ENCODE measurements at places on chromosomes 6 and 20.
A peak's percentile ranks its signal among the peaks of the same experiment; 100 is the strongest.

DNA sequence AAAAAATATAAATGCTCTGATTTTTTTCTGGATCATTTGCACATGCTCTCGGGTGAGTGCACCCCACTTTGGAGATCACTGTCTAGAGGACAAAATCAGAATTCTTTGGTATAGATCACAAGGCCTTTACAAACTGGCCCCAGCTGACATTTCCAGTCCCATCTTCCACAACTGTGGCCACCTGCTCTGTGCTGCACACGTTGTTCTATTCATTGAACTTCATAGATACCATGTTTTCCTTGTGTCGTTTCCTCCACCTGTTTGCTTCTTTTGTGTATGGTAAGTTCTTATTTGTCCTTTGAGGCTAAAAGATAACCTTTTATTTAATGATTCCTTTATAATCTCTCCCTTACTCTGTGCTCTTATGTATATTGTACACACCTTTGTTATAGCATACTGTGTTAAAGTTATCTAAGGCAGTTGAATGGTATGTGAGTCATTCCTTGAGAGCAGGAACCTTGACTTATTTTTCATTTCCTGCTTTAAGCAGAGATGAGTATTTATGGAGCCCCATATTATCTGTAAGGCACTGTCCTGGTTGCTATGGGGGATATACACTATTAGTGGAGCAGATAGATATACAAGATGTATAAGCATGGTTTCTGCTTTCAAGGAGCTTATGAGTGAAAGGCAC is 12.0 kb upstream of the SLC17A5 start:
- no peak for DNase-seq

- DNase-seq: no peak
Observed at GRCh38 chr6:135985471-135985870, 134.0 kb downstream of the PDE7B start.

- no peak for DNase-seq
Observed at GRCh38 chr20:37011147-37011546, 59.6 kb upstream of the SAMHD1 start.

- no peak for DNase-seq
Observed at GRCh38 chr6:89979481-89980119, 85.3 kb downstream of the GJA10 start.

DNA sequence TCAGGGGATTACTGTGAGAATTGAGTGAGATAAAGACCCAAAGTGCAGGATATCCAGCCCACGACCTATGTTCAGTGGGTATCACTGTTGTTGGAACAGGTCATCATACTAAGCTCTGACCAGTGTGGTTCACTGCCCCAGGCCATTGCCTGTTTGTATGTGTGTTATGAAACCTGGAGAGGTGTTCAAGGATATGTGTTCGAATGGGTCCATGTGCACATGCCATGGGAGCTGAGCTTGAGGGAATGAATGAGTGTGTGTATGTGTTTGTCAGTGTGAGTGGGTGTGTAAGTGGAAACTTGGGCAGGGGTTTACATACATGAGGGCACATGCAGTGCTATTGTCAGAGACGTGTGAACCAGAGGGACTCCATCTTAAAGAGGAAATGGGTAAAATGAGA is 17.7 kb upstream of the AHCY start:
- DNase-seq: no peak

- DNase-seq: no peak
Observed at GRCh38 chr6:116530436-116530835, 15.0 kb downstream of the TRAPPC3L start.

DNA sequence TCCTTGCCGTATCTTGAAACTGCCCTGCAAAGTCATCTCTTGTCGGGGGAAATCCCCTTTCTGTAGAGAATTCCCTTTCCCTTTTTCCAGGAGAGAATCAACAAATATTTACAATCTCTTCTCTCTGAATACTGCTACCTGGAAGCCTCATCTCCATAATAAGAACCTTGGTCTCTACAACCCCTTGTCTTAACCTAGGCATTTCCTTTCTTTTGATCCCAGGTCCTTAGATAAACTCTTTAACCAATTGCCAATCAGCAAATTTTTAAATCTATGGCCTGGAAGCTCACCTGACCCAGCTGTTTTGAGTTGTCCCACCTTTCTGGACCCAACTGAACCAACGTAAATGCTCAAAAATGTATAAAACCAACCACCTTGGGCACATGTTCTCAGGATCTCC is 30.6 kb upstream of the SEC63 start:
- no peak for DNase-seq

DNA sequence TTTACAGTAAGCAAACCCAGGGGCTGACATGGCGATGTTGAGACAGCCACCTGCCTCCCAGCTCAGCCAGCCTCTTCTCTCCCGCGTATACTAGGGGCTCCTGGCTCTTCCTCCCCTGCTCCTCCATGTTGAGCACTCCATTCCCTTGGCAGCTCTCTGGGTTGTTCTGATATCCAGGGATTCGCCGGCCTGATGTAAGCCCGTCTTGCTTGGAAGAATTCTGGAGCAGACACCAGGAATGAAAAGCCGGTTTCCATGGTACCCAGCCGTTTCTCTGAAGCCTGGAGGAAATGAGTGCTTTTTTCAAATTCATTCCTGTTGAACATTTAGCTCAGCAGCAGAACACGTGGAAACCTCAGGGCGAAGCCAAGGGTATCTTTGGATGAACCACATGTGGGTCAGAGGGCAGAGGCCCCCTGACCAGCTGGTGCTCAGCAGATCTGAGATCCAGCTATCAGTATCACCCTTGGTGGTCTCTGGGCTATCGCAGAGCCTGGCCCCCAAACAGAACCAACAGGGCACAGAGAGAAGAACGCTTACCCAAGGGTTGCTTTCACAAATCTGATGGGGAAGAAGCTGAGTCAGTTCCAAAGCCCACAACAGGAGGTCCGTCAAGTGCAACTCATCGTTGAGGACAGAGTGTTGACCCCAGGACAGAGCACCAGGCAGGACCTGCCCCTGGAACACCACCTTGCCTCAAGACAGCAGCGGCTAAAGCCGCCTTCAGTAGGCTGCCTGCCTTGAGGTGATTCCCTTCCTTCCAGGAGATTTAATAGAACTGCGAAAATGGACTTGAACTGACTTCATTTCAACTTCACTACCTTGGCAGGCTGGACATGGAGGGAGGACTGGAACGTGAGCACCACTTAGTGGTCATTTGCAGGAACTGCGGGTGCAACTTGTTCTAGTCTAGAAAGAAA is 96.1 kb upstream of the RIN2 start:
- peak; percentile 37 for DNase-seq

GRCh38 chr6:33315793-33316602 is 1.5 kb downstream of the ZBTB22 start:
- no peak for DNase-seq

GRCh38 chr6:43515808-43516207 is 918 bp downstream of the YIPF3 start:
- DNase-seq: no peak

DNA sequence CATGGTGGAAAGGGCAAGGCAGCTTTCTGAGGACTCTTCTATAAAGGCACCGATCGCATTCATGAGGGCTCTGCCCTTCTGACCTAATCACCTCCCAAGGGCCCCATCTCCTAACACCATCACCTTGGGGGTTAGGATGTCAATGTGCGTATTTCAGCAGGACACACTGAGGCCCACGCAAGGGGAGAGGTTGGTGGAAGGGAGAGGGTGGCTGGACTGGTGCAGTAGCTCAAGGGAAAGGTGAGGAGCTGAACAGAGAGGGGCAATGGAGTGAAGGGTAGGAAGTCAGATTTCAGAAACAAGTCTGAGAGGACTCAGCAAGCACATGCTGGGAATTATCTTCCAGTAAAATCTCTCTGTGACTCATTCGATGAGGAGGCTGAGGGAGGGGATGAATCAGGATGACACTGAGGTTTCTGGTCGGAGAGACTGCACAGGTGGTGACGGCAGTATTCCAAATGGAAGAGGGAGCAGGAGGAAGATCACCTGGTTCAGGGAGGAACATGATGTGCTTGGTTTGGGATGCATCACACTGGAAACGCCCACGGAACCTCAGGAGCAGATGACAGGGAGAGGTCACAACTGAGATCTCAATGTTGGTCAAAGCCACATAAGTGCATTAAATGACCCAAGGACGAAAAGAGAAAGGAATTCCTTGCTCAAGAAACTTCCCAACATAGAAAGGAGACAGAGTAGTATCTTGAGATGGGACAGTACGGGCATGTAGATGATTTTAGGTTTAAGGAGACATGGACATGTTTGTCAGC is 67.1 kb downstream of the TFAP2A start:
- DNase-seq: no peak

DNA sequence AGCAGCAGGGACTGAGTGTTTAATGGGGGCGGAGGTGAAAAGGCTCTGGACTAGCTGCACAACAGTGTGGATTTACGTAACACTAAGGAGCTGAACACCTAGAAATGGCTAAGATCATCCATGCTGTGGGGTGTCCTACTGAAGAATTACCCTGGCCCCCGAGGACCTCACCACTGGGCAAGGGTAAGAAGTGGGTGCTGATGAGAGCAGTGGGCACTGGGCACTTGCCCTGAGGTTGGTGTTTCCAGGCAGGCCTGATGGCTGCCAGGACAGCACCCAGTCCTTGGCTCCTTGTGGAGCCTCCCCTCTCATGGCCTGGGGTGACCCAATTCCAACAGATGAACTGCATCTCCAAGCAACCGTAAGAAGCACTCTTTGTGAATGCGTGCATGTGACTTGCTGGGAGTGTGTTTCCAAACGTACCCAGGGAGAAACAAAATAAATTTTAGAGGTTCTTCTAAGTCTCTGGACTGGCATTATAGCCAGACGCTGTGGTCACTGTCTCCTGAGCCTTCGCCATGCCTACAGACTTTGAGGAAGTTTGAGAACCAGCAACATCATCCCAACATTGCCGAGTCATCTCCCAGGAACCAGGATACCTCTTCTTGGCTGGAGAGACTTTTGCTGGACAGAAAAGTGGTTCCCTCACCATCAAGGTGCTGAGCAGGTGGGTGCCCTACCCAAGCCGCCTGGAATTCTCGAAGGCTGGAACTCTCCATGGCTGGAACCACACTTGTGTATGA is 245.9 kb downstream of the ERMARD start:
- no peak for DNase-seq

GRCh38 chr6:149194820-149195558 is 122.5 kb upstream of the TAB2 start:
- no peak for DNase-seq

- no peak for DNase-seq
Observed at GRCh38 chr6:90162648-90163387, 133.8 kb downstream of the BACH2 start.

GRCh38 chr20:59643615-59644061 is 39.3 kb downstream of the PHACTR3 start:
- no peak for DNase-seq

- no peak for DNase-seq
Observed at GRCh38 chr6:37477656-37478435, 21.8 kb downstream of the CCDC167 start.

DNA sequence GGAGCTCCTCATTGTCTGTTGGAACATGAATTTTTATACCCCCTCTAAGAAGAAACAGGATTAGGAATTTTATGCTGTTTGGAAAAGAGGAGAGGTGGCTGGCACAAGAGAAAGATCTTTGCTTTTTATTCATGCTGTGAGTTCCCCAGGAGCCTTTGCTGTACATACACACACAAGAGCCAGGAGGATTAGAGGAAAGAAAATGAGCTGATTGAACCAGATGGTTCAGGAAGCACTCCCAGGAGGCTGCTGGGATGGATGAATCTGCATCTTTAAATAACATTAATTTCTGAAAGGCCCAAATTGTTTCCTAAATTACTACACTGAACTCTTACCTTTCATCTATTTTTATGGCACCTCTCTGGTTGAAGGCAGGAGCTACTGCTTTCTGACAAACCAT is 20.1 kb upstream of the TCP11 start:
- DNase-seq: no peak

DNA sequence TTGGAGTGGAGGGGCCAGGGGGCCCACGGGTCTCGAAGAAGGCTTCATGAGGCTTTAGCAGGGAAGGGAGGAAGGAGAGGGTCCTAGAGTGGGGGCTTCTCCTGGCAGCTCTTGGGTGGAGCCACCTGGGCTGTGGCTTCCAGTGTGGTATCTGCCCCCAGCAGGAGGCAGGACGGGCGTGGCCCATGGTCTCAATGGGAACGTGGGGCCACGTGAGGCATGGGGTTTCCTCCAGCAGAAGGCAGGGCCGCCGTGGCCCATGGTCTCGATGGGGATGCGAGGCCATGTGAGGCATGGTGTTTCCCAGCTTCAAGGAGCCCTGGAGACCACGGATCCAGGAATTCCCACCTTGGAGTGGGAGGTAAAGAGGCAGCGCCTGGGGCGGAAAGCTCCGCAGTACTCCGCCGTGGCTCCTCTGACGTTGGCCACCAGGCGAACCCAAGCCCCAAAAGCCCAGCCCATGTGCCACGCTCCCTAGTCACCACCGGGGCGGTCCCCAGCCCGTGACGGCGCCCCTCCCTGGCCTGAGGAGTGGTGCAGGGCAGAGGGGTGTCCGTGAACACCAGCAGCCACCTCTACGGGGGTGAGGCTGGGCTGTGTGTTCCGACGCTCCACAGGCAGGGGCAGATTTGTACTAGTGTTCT is 62.0 kb upstream of the GATA5 start:
- no peak for DNase-seq

- no peak for DNase-seq
Observed at GRCh38 chr6:43081043-43081442, 4.9 kb downstream of the PTK7 start.

DNA sequence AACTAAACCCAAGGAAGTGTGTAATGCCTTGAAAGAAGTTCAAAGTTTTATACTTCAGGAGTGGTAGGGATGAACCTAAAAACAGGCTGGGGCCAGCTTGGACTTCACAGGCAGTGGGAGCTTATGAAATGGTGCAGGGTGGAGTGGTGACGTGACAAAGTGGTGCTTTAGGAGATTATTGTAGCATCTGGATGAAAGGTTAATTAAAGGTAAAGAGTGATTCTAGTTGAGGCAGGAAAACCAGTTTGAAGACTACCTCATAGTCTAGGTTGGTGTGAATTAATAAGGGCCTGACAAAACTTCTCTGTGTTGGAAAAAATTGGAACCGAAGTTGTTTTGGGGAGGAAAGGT is 30.5 kb upstream of the GMDS start:
- no peak for DNase-seq

DNA sequence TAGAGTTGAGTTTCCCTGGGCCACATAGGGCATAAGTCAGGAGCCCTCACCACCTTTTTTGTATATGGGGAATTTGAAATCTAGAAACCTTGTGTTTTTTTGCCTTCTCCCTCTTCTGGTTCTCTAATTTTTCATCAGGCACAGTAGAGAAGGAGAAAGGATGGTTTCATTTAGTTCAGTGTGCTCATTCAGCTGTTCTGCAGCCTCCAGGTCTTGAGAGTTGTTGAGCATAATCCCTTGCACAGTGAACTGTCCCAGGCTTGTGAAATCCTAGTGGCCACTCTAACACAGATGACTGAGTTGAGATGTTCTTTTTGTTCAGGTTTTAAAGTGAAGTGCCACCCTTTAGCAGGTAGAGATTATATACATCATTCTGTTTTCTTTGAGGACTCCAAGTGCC is 183.5 kb downstream of the CDKAL1 start:
- DNase-seq: no peak

DNA sequence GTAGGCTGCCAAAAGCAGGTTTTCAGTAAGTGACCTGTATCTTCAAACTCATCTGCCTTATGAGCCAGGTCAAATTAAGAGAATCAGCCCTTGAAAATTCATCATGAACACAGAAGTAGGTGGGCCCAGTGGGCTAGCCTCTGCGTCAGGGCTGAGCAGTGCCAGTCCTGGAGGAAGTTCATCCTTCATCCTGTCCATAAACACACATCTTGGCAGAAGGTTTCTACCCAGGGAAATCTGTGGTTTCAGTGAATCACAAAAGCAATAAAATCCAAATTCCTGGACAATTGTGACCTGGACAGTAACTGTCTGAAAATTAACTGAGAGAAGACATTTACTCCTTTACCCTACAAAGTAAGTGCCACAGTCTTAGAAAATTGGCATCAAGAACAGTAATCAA is 72.4 kb downstream of the ATG5 start:
- DNase-seq: no peak

GRCh38 chr20:53748176-53748575 is 154.5 kb upstream of the ZNF217 start:
- no peak for DNase-seq

All from activated T-cell treated with anti-CD3 and anti-CD28 coated beads for 24 hours (primary cell).